ENCODE measurements at places on chromosomes 5 and 9.

GRCh38 chr5:137629646-137630045 is 106.2 kb downstream of the KLHL3 start:
- DNase-seq: no peak

GRCh38 chr9:107693625-107694326 is 204.2 kb upstream of the KLF4 start:
- no peak for DNase-seq

DNA sequence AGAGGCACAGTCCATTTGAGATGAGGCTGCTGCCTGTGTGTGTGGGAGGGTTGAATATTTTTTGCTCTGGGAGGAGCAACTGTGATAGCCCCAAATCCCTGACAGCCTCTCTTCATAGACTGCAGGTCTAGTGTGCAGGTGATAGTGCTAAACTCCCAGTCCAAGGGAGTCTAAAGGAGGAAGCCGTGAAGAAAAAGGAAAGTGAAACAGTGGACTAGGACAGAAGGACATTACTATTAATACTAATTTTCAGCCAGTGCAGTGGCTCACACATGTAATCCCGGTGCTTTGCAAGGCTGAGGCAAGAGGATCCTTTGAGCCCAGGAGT is 295.0 kb downstream of the PDE4D start:
- no peak for DNase-seq

GRCh38 chr5:96344678-96345577 is 88.1 kb downstream of the PCSK1 start:
- no peak for DNase-seq

DNA sequence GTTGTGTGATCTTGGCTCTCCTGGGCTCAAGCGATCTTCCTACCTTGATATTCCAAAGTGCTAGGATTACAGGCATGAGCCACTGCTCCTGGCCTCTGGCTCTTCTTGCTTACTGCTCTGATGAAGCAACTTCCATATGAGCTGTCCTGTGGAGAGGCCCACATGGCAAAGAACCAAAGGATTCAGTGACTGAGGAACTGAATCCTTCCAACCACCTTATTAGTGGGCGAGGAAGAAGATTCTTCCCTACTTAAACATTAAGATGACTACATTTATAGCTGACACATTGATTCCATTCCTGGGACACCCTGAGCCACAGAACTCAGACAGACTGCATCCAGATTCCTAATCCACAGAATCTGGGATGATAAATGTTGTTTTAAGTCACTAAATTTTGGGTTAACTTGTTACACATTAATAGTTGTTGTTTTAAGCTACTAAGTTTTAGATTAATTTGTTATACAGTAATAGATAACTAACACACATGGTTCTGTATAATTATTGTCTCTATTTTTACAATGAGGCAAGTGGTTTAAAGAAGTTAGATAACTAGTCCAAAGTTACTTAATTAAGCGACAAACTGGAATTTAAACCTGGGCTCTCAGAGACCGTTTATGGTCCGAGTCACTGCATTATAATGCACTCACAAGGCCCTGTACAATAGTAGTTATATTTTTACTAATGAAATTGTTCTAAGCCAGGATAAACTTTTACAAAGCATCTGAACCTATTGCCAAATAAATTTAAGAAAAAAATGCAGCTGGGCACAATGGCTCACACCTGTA is 16.7 kb upstream of the SLCO4C1 start:
- no peak for DNase-seq

- no peak for DNase-seq
These were observed 544.5 kb downstream of the BNC2 start for GRCh38 chr9:16325966-16326365.

DNA sequence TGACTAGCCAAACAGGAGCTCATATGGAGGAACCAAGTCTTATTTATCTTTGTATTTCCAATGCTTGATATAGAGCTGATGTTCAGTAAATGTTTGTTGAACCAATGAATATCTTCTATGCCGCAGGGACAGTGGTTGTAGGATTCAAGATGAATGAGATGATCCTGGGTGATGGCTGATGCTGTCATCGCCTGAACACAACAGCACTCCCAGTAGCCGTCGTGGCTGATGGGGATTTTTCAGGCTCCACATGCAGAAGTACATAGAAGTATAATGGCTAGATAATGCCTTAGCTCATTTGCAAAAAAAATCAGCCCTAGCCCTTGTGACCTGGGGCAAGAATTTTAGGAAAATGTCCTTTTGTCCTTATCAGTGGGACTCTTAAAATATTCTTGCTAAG is 69.0 kb upstream of the OR13F1 start:
- no peak for DNase-seq

GRCh38 chr5:172721455-172722326 is 49.3 kb downstream of the DUSP1 start:
- peak; percentile 78 for DNase-seq

GRCh38 chr5:10363519-10364185 is 10.2 kb downstream of the MARCHF6 start:
- DNase-seq: no peak

- no peak for DNase-seq
These were observed 192.4 kb downstream of the HSPA4 start for GRCh38 chr5:133244242-133244641.

DNA sequence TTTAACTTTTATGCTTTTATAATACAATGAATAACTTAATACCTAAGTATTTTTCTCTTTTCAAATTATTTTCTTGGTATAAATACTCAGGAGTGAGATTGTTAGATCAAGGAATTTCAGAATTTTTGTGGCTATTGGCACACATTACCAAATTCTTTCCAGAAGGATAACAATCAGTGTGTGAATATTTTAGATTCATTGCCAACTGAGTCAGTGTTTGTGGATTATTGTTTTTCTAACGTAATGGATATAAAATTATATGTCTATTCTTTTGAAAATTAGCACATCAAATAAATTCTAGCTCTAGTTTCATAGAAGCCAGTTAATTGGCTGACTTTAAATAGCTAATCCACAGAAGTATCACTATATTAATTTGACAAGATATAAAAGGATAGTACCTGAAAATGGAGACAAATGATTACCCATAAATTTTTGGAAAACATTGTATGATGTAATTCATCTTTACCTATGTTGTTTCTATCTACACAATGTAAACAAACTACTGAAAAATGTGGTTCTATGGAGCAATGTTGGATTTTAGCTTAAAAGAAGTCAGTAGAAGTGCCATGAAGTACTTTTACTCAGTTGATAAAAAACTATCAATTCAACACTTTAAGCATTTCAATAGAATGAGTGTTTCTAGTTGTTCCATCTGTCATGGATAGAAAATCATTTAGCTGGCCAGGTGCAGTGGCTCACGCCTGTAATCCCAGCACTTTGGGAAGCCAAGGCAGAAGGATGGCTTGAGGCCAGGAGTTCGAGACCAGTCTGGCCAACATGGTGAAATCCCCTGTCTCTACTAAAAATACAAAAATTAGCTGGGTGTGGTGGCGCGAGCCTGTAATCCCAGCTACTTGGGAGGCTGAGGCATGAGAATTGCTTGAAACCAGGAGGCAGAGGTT is 185.1 kb downstream of the ADAMTSL1 start:
- DNase-seq: no peak

GRCh38 chr9:112334432-112334841 is 1.0 kb upstream of the PTBP3 start:
- DNase-seq: no peak

DNA sequence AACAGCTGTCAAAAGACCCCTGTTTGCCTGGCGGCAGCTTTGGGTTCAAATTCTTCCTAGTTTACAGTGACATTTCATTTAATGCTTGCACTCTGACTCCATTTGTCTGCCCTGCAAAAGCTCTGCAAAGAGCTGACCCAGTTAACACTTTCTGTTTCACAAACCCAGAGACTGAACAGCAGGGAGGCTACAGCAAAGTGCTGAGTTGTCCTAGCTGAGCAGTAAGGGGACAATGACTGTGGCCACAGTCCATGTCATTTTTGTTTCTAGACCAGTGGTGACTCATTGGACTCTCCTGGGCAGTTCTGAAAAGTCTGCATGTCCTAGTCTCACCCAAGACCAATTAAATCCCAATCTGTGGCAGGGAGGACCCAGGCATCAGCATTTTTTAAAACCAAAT is 994.8 kb upstream of the WWC1 start:
- DNase-seq: no peak

DNA sequence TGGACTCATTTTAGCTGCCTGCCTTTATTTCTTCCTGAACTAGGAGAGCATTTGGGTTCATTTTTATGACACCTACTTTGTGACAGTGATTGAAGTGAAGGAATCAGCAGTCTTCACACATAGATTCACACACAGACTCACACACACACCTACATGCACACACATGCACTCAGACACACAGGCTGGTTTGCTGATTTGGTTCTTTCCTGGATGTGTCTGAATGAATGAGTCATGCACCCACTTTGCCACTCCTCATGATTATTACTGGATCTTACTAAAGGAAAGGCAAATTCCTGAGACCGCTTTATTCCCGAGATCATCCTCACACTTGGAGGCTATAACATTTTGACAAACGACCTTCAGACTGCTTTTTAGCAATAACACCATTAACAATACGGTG is 529.5 kb downstream of the AGTPBP1 start:
- no peak for DNase-seq

DNA sequence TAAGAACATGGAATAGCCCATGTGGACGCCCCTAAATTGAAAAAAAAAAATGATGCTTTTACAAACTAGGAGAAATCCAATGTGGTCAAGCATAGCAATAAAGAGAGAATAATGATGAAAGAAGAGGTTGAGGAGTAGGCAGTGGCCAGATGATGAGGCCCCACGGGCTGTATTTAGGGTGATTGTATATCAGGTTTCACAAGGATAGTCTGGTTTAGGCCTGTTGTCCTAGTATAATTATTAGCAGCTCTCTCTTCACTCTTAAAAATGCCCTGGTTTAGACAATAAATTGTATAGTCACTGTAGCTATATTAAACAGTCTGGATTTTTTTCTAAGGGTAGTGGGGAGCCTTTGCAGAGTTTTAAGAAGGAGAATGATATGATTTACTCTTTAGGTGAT is 102.4 kb upstream of the PRRC1 start:
- DNase-seq: no peak

GRCh38 chr5:160049099-160049498 is 40.2 kb downstream of the TTC1 start:
- no peak for DNase-seq

- DNase-seq: no peak
These were observed 475.7 kb downstream of the CCDC171 start for GRCh38 chr9:16028548-16028947.

DNA sequence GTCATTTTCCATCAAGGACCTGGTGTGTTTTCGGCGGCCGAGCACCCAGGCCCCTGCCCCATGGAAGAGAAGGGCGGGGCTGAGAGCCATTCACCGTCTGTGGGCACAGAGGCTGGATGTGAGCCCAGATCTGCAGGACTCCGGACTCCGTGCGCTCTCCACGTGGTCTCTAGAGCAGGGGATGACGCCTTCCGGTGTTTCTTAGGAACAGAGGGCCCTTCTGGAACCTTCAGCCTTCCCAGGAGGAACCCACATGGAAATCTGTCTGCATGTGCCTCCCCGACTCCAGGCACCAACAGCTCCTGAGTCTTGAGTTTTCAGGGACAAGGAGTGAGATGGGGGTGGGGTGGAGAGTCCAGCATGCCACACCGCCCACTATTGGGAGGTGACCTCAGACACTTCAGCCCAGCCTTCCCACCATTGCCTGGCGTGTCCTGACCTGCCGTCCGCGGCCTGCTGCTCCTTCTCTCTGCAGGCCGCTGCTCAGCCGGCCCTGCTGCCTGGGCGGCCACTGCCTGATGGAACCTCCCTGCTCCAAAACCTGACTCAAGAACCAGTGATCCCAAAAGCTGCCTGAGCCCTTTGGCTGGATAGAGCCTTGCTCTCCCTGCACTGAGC is 2.4 kb upstream of the RXRA start:
- DNase-seq: peak; percentile 41

GRCh38 chr9:15725953-15726352 is 173.1 kb downstream of the CCDC171 start:
- DNase-seq: no peak

DNA sequence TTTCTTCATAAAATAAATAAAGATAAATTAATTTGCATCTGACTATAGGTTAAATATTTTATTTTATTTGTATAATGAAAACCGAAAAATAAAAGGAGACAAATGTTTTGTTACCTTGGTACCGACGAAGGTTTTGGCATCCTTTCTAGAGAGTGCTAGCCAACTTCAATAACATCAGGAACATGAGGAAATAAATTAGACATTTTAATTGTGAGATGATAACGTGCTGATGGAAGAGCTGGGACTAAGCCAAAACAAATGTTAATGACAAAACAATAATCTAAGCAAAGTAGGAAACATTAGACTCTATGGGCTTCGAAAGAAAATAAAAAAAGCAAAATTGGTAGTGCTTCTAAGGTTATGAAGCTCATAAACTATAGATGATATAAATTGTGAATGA is 201.0 kb downstream of the IRX2 start:
- DNase-seq: no peak

GRCh38 chr5:121285801-121286521 is 565.7 kb upstream of the FTMT start:
- DNase-seq: no peak

DNA sequence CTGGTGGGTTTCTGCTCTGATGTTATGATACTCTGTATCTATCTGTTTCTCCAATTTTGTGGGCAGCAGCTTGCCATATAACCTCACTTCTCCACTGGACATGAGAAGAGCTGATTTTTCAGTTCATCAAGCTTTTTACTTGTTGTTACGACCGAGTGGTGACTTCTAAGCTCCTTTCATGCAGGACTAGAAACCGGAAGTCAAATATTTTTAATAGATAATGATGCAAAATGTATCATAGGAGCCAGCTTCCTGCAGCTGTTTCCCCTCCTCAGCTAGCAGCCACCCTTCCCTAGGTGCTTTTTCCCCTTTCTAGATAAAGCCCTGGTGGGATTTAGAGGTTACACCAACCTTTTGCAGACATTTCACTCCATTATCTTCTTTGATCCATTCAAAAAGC is 17.0 kb upstream of the ADAM19 start:
- no peak for DNase-seq

GRCh38 chr5:77301447-77301883 is 91.0 kb downstream of the PDE8B start:
- DNase-seq: no peak

- peak; percentile 41 for DNase-seq
These were observed 154.9 kb upstream of the DAPK1 start for GRCh38 chr9:87342743-87343142.

DNA sequence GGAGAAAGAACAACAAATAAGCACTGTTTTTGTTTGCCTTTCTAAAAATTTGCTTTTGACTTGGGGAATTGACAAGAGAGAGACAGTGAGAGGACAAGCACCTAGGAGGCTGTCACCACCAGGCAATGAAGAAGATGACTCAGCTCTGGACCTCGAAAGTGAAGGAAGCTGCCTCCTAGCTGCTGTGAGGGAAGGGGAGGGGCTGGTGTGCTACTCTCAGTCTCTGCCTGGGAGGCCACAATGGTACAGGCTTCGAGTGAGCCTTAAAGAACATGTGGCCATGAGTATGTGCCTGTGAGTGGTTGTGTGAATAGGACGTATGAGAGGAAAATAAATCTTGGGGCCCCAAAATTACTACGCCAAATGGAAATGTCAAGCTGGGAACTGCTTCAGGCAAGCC is 7.1 kb upstream of the PLK2 start:
- DNase-seq: no peak
